ENCODE measurements at places on chromosomes 4 and X.
A peak's percentile ranks its signal among the peaks of the same experiment; 100 is the strongest.

DNA sequence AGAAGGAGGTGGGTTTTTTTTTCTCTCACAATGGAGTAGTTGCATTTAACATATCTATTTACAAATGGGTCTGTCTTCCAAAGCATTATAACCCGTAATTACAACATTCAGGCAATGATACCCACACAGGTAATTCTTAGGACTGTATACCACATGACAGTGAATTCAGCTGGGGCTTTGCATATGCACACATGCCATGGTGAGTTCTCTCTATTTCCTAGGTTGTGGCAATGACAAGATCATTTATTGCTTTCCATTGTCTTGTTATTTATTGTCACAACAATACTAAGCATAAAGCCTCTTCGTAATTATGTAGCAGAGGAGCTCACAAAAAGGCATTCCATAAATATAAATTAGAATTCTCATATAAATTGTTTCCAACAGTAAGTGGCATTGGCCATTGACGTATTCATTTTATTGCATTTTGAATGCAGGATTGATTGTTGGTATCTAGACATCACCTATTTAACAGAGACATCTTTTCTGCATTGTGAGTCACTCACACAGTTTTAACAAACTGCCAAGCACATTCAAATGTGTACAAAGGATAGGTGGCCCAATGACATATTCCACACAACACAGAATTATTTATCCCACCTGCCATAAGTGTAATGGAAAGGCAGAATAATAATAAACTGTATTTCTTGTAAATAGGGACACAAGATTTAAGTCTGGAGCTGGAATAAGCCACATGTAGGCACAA is 390.7 kb upstream of the GALNT7 start:
- DNase-seq, result no peak

DNA sequence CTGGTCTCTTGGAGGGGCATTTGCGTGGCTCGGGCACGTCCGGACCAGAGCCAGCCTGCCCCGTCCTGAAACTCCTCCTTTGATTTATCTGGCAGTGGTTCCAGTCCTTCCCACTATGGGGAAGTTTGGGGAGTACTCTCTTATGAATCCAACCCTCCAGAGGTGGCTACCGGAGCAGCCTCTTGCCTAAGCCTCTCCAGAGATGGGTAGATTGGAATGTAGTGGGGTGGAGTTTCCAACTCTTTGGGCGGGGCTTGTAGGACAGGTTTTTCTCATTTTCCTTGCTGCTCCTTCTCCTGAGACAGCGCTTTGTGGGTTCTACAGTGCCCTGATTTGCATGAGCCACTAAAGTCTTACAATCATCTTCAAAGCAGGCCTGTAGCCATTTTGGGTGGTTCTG is 60.1 kb upstream of the XAGE1B start:
- no peak for DNase-seq

- no peak for DNase-seq
Observed at GRCh38 chr4:73312967-73313366, 54.4 kb upstream of the ANKRD17 start.

- DNase-seq, result no peak
Observed at GRCh38 chr4:86398187-86398586, 38.3 kb upstream of the MAPK10 start.

- no peak for DNase-seq
Observed at GRCh38 chrX:69522052-69522451, 17.9 kb downstream of the NALF2 start.

- DNase-seq, result no peak
Observed at GRCh38 chrX:109914114-109914849, 88.6 kb upstream of the TMEM164 start.

GRCh38 chrX:48721916-48722315 is 25.4 kb downstream of the SUV39H1 start:
- no peak for DNase-seq

GRCh38 chr4:184355111-184355604 is 119.2 kb downstream of the IRF2 start:
- DNase-seq, result peak; percentile 70

DNA sequence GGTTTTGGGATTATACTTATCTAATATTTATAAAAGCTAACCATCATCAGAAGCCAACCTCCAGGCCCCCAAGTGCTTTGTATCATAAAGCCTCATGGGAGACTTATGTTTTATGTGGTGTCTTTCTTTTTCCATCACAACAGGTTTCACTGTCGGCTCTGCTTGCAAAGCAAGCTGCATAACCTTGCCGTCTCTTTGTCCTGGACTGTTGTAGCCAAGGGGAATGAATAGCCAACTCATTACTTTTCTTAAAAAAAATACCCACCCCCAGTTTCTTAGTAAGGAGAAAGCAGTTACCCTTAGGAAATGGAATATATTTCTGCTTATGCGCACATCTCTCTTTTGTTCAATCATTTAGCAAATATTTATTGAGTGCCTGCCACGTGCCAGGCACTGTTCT is 40.7 kb downstream of the FAM184B start:
- no peak for DNase-seq

DNA sequence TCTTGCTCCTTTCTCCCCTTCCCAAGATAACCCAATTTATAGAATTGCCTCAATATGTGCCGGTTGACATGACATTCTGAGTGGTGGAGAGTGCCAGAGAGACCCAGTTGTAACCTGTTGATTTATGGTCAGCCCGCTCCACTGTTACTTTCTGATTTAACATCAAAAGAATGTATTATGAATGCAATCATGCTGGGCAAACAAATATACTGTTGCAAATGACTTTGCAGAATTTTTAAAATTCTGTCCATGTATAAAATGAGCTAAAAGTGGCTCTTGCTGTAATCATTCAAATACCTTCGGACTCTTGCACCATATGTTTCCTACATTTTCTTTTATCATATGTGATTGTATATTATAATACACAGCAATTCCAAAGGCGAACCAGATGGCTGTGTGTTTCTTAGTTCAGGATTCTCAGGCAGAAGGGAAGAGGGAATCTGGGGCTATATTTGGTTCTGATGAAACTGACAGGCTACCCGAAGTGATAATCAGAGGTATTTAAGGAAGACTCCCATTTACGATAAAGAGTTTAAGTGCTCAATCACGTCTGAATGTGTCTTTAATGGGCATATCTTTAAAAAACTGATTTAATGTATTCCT is 131.7 kb downstream of the CLCN4 start:
- no peak for DNase-seq

DNA sequence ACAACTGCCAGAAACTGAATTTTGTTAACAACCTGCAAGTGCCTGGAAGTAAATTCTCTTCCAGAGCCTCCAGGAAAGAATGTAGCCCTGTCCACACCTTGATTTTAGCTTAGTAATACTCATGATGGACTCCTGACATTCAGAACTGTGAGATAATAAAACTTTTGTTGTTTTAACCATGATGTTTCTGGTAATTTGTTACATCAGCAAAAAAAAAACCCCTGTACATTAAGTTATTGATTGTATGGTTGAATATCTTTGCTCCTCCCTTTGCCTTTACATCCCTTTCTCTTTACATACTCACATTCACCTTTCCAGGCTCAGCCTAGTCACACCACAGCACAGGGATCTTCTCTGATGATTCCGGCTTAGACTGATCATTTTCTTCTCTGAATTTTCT is 881.8 kb upstream of the GRID2 start:
- DNase-seq, result no peak

DNA sequence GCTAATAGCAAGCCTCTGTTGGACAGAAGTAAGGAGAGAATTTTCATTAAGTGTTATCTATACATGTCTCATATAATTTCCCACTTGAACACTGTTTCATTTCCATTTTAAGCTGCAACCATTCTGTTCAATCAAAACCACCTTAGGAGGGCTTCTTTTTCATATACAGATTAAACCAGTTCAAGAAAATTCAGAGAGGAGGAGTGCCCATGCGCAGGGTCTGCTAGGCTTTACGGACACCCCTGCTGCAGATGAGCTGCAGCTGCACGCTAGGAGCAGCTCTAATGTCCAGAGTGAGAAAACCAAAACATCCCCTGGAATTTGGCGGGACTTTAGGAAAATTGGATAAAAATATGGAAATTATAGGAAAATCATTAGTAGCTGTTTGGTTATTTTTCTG is 541.0 kb downstream of the SPRY1 start:
- DNase-seq, result no peak

- DNase-seq, result no peak
Observed at GRCh38 chr4:111649308-111649707, 495.9 kb upstream of the FAM241A start.

DNA sequence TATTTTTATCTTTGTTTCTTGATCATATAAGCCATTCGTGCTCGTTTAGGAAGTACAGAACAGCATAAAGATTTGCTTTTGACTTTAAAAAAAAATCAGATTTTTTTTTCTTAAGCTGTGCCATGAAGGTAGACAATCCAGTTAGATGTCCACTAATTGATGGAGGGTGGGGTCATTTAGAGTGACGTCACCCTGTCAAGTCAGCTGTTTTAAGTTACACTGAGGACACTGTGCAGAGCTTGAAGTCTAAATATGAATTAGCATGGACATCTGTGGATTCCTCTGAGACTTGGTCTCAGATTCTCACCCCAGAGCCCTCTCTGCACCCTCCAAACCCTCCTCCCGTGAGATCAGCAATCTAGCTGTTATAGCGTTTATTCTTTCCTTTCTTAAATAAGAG is 63.9 kb downstream of the ENPP6 start:
- no peak for DNase-seq

DNA sequence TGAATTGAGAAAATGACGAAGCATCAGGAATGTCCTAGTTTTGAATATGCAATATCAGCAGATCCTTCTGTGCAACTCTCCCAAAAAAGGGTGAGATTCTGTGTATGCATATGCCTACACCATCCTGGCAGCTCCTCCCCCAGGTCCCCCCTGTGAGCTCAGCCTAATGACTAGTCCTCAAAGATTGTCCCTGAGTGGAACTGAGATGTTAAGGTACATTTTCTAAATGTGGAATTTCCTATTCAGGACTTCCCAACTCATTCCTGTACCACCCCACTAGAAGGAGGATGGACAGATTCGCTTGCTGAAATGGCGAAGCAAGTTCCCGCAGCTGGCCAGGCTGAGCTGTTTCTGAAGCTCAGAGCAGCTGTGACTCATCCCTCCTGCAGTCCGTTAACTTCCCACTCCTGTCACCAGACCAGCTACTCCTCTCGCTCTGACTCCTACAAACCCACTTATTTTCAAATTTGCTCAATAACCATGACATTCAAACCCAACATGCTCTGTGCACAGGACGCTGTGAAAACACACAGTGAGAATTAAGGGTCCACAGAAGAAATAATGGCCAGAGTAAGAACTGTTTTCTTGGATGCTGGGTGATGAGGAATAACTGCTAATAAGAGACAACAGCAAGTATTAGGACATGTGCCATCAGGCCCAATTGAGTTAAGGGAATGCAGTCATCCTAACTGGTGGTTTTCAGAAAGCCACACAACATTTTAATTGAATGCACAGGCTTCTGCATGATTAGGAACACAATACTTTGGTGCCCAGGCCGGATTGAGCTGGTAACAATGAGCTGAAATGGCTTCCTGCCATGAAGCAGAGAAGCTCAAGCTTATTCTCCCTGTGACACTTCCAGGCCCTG is 40.0 kb upstream of the IRF2 start:
- peak; percentile 75 for DNase-seq

Data from GM06990 (cell line).